ENCODE measurements at places on chromosomes 16 and 17.

DNA sequence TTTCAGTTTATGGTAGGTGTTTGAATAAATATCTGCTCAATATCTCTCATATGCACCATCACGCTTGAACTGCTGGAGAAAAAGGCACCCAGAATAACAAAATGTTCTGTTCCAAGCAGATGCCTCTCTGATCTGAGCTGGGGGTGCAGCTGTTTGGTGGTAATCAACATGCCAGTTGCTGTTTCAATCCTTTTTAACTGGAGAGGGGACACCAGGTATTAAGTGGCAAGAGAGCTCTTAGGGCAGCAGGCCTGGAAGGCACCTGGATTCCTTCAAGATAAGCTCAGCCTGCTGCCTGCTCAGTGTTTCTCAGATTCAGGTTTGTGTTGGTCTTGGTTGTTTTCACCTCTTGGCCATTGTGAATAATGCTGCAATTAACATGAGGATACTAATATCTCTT, 27.2 kb upstream of the VAT1L start:
- no peak for DNase-seq

GRCh38 chr17:14201988-14202380, 34.7 kb downstream of the CDRT15 start:
- no peak for DNase-seq

DNA sequence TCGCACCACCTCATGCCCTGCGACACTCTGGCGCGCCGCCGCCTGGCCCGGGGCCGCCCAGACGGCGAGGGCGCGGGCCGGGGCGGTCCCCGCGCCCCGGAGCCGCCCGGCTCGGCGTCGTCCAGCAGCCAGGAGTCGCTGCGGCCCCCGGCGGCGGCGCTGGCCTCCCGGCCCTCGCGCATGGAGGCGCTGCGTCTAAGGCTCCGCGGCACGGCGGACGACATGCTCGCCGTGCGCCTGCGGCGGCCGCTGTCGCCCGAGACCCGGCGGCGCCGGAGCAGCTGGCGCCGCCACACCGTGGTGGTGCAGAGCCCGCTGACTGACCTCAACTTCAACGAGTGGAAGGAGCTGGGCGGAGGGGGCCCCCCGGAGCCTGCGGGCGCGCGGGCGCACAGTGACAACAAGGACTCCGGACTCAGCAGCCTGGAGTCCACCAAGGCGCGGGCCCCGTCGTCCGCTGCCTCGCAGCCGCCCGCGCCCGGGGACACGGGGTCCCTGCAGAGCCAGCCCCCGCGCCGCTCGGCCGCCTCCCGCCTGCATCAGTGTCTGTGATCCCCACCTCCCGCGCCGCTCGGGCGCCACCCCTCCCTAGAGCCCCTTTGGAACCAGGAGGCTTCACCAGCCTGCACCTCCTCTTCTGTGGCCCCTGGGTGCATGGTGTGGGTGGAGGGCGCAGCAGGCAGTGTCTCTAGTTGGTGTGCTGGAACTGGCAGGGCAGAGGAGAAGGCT, 82.3 kb downstream of the ARHGAP23 start:
- no peak for DNase-seq

DNA sequence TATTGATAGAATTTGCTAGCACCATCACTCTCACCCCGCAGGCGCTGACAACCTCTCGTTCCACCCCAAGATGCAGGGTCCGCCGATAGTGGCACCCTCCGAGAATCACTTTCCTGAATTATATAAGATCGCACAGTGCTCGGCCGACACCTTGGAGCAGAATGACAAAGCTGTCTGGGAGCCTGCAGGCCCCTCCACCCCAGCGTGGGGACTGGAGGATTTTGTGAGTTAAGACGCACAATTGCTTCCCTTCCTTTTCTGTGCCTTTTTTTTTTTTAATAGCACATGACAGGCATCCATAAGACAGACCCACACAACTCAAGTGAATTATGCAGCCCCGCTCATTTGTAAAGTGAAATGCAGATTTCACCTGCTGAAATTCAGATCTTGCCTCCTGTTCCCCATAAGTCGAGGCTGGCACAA, 155.3 kb downstream of the C16orf78 start:
- no peak for DNase-seq

DNA sequence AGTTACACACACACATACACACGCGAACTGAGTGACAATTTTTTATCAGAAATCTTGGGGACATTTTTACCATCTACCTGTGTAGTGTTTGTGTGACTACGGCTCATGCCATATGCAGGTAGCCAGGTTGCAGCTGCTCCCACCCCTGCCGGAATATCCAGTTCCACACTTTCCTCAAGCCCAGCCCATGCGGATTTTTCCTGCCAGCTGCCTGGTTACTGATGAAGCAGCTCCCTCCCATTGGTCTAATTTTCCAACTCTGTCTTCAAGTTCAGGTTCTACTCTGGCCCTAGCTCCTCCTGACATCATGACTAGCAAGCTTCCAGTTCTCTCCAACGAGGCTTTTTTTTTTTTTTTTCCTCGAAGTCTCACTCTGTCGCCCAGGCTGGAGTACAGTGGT, 4.8 kb downstream of the GSG1L2 start:
- no peak for DNase-seq

DNA sequence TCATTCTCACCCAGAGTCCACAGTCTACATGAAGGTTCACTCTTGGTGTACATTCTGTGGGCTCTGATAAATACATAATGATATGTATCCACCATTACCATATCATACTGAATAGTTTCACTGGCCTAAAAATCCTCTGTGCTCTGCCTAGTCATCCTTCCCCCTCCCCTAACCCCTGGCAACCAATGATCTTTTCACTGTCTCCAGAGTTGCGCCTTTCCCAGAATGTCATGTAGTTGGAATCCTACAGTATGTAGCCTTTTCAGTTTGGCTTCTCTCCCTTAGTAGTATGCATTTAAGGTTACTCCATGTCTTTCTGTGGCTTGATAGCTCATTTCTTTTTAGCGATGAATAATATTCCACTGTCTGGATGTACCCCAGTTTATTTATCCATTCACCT, 101.3 kb downstream of the NOG start:
- DNase-seq = no peak

- no peak for DNase-seq
Measured at GRCh38 chr17:16489431-16489830, 2.6 kb downstream of the LRRC75A start.

GRCh38 chr17:801660-802059, 19.5 kb downstream of the MRM3 start:
- no peak for DNase-seq

DNA sequence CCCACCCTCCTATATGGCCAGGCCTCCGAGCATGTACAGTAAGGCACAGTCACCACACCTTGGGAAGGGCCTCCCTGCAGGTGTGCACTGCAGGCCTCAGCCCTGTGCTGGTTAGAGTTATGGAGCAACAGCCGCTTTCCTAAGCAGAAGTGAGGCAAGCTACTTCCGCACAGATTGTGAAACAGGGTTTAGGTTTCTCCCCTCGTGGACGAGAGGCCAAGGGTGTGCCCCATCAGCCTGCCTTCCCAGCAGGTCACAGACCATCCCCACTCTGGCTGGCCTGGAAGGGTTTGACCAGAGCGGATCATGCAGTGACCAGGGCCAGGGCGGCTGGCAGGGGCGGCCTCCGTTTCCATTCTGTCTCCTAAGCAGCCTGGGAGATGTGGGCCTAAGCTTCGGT, 4.7 kb downstream of the MSRB1 start:
- no peak for DNase-seq

DNA sequence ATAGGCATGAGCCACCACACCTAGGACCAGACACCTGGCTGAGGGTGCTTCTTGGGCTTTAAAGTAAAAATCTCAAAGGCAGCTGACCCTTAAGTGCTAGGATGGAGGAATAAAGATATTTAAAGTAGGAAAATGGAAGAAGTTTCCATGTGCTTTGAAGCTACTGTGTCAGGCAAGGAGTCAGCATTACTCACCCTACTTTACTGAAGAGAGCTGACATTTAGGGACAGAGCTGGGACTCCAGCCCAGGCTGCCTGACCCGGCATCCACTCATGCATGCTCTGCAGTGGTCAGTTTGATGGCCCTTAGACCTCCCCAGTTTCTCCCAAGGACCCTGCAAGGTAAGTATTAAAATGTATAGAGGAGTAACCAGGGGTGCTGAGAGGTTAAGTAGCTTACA, 124.7 kb upstream of the PLCG2 start:
- DNase-seq = no peak

DNA sequence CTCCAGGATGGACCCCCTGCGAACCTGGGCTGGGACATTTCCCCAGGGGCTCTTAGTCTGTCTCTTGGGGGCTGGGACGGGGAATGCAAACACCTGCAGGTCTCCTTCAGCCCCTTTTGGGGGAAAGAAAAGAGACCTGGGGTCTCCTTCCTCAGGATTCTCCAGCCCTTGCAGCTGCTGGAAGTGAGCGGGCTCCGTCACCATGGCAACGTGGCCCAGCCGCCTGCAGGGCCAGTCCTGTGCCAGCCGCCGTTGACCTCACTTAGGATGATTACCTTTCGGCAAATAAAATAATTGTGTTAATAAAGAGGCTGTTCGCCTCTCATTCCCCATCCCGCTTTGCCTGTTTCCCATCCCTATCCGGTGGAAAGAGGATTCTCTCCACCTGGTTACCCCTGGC, 25.7 kb downstream of the MRM1 start:
- DNase-seq = no peak

- no peak for DNase-seq
Measured at GRCh38 chr17:9564104-9564503, 11.5 kb downstream of the STX8 start.
